ENCODE measurements at places on chromosomes 1 and 21.

DNA sequence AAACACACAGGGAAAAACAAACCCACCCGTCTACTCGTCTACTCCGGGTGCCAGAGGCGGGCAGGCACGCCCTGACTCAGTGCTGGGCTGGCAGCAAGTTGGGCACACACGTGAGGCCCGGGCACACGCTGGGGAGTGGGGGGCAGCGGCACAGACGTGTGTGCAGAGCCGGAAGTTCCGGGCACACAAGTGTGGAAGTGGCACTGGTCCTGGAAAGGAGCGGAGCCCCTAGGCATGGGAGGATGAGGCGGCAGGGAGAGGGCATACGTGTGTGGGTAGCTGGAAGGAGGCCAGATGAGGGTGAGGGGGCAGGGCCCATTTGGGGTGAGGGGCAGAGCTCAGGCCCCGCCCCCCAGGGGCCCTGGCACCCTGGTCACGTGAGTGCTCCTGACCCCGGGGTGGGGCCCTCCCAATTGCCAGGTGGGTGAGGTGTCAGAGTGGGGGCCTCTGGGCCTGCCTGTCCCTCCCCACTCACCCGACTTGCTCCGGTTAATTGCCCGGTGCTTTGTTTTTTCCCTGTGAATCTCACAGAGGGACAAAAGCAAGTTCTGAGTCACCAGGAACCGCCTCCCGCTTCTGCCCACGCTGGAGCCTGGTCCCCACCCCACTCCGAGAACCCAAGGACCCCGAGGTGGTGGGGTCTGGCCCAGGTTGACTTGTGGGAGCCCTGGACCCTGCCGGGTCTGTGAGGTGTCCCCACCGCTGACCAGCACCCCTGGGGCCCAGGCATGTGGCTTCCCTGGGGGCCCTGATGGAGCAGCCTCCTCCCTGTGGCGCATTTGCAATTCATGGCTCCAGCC, 104.8 kb upstream of the CASZ1 start:
- no peak overlapping the region for H3K4me3 ChIP-seq
- peaks cover 6% of the 10 kb centered on the region for H3K4me1 ChIP-seq
- no peak for DNase-seq

DNA sequence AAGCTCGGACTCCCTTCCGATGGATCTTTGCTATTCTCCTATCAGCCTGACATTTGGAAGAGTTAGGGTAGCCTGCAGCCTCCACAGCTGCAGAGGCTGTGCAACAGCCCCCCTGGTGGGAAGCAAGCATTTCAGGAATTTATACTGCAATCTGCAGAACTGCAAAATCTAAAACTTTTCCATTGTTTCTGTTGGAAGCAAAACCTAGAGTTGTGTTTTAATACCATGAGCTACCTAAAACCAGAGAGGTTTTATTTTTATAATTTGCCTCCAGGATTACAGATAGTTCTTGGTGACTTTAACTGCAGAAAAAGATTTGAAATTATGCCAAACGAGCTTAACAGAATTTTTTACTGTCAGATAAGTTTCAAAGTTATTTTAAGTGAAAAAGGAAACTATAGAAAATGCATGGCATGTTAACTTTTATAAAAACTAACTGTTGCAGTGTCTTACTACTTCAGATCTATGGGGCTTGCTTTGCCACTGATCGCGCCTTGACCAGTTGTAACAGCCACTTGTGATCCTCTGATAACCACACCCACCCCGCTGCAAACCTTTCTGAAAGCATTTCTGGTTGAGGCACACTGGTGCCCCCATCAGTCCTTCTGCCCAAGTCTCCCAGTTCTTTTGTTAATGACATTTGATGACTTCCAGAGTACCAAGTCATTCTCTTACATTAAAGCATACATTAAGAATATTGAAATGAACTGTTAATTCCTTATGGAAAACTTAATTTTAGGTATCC, 64.8 kb downstream of the PRDM2 start:
- peaks cover 3% of the 10 kb centered on the region for H3K36me3 ChIP-seq
- peaks cover 8% of the 10 kb centered on the region for H3K4me1 ChIP-seq
- no peak overlapping the region for H3K4me3 ChIP-seq
- DNase-seq, result peak; percentile 61
- H3K27me3 ChIP-seq, result no peaks in the 10 kb centered on the region
- H3K27ac ChIP-seq, result no peak overlapping the region

DNA sequence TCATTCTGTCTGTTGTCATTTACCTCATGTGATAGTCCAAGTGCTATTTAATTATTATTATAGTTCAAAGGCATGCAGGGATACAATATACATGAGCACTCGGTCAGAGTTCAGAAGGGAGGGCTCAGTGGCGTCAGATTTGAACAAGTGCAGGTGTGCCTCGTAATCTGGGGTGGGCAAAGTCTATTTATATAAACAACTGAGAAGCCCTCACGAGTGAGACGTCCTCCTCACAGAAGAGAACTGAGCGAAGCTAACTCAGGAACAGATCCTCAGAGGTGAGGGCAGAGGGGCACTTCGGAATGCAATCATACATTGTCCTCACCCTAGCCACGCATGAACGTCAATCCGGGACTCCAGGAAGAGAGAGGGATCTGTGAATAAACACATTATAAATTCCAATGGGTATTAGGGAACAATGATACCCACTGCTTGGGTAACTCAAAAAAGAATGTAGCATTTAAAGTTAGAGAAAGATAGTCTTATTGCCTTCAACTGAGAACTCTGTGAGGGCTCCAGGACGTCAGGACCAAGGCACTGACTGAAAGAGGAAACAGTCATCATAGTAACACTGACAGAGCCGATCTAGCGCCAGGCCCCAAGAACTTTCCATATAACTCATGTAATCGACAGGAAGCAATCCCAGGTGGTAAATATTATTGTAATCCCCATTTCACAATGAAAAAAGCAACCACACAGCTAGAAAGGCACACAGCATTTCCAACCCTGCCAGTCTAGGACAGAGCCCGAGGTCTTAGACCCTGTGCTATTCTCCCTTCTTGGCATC, 127.1 kb upstream of the B3GALT2 start:
- H3K36me3 ChIP-seq, result no peaks in the 10 kb centered on the region
- no peak overlapping the region for H3K27ac ChIP-seq
- no peak overlapping the region for H3K4me3 ChIP-seq
- no peaks in the 10 kb centered on the region for H3K4me1 ChIP-seq
- DNase-seq, result no peak

GRCh38 chr1:20080441-20081352, 10.7 kb downstream of the PLA2G5 start:
- no peaks in the 10 kb centered on the region for H3K4me1 ChIP-seq
- H3K36me3 ChIP-seq, result no peaks in the 10 kb centered on the region
- H3K27ac ChIP-seq, result no peak overlapping the region
- no peak overlapping the region for H3K4me3 ChIP-seq

DNA sequence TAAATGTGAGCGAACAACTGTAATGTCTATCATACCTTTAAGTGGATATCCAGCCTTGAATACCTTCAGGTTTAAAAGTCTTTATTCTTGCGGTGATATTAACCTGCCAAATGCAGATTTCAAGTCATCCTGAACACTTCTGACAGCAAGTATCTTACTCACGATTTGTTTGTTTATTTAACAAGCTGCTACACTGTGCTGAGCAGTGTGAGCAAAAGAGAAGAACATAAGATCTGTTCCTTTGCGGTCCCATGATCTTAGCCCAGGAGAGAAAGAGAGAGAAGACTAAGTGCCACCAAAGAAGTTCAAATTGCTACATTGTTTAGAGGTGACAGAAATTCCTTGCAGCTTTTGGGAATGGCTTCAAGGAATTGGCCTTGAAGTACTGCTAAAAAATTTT, 9.5 kb upstream of the IL24 start:
- no peak overlapping the region for H3K27ac ChIP-seq
- no peak overlapping the region for H3K4me3 ChIP-seq
- DNase-seq, result no peak
- no peaks in the 10 kb centered on the region for H3K36me3 ChIP-seq
- H3K27me3 ChIP-seq, result no peaks in the 10 kb centered on the region

DNA sequence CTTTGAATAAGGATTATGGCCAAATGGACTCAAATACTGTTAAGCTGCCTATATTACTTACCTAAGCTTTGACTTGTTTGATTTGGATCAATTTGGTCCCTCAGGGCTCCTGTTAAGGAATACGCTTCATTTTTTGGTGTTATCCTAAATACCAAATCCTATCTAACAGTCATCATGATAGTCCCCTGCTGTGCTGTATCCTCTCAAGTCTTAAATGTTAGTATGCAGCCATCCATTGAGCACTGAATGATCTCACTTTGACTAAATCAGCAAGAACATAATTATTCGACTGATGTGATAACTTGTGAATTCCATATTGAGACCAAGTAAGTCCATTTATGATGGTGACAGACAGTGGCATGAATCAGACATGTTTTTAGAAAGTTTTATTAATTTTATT, 53.1 kb upstream of the ATF3 start:
- no peaks in the 10 kb centered on the region for H3K36me3 ChIP-seq
- no peak overlapping the region for H3K4me3 ChIP-seq
- H3K27ac ChIP-seq, result no peak overlapping the region
- DNase-seq, result no peak

GRCh38 chr1:92188436-92189255, 29.1 kb upstream of the C1orf146 start:
- H3K4me3 ChIP-seq, result no peak overlapping the region
- H3K27me3 ChIP-seq, result no peaks in the 10 kb centered on the region
- no peaks in the 10 kb centered on the region for H3K36me3 ChIP-seq
- H3K4me1 ChIP-seq, result peaks cover 10% of the 10 kb centered on the region

DNA sequence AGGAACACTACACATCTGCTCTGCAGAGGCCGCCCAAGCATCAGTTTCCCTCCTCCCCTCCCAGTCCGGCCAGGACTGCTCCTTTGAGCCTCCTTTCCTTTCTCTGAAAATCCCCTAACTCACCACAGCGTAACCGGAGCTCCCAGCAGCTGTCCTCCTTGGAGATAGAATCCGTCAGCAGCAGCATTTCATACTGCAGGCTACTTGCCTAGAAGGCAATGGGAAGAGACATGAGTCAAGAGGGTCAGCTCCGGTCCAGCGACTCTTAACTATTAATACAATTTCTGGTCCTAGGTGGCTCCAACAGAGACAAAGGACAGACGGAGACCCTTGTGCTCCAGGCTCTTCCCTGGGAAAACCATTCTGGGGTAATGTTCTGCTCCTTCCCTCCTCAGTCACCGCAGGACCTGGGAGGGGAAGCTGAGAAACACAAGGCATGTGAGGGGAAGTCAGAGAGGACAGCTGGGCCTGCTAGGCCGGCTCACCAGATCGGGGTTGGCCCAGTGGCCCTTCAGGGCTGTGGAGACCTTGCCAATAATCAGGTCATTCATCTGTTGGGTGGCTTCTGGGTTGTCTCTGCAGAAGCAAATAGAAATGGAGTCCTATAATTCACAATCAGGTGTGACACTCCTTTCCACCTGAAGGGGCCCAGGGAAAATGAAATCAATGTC, 99.7 kb downstream of the UBR4 start:
- no peak overlapping the region for H3K4me3 ChIP-seq
- H3K36me3 ChIP-seq, result peaks cover 56% of the 10 kb centered on the region
- no peaks in the 10 kb centered on the region for H3K4me1 ChIP-seq
- DNase-seq, result no peak
- H3K27me3 ChIP-seq, result no peaks in the 10 kb centered on the region

- H3K27me3 ChIP-seq, result peaks cover 6% of the 10 kb centered on the region
- no peaks in the 10 kb centered on the region for H3K36me3 ChIP-seq
- no peak overlapping the region for H3K27ac ChIP-seq
- no peaks in the 10 kb centered on the region for H3K4me1 ChIP-seq
- no peak for DNase-seq
- no peak overlapping the region for H3K4me3 ChIP-seq
These were observed 93.8 kb downstream of the DMRTA2 start for GRCh38 chr1:50329332-50329932.

- H3K27me3 ChIP-seq, result no peaks in the 10 kb centered on the region
- H3K36me3 ChIP-seq, result peaks cover 47% of the 10 kb centered on the region
- peak overlapping the region; percentile 37 for H3K27ac ChIP-seq
- no peak for DNase-seq
These were observed 12.2 kb downstream of the THBS3 start for GRCh38 chr1:155195201-155196102.

DNA sequence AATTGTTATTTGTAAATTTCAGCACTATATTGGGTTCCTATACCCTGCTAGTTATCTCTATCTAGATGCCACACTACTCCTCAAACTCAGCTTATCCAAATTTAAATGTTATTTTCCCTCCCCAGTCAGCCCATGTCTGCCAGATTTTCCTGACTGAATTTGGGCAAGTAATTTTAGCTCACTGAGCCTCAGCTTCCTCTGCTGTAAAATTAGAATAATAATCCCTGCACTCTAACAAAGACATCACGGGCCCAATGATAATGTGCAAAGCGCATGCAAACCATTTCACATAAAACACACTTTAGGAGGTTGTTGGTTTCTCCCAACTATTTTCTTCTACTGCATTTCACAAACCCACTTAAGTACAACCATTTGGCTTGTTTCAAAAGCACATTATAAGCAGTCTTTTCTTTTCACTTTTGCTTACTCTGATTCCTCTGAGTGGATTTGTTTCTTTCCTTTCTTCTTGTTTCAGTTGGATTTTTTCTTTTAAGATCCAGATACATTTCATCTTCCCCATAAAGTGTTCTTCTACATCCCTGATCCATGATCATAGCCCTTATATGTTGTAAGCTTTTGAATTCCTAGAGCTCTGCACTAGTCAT, 152.8 kb upstream of the DPT start:
- 0 out of 2 replicates have a peak, but pooled peaks cover 2% of the 10 kb centered on the region for H3K36me3 ChIP-seq
- H3K4me1 ChIP-seq, result no peaks in the 10 kb centered on the region

GRCh38 chr1:175508320-175509110, 234.9 kb downstream of the TNR start:
- no peaks in the 10 kb centered on the region for H3K36me3 ChIP-seq
- no peak overlapping the region for H3K27ac ChIP-seq
- H3K4me3 ChIP-seq, result no peak overlapping the region
- no peak for DNase-seq
- no peaks in the 10 kb centered on the region for H3K27me3 ChIP-seq
- no peaks in the 10 kb centered on the region for H3K4me1 ChIP-seq

- H3K27me3 ChIP-seq, result no peaks in the 10 kb centered on the region
- no peaks in the 10 kb centered on the region for H3K4me1 ChIP-seq
- H3K36me3 ChIP-seq, result no peaks in the 10 kb centered on the region
- no peak overlapping the region for H3K4me3 ChIP-seq
These were observed 6.5 kb downstream of the ACTRT2 start for GRCh38 chr1:3027611-3028371.

DNA sequence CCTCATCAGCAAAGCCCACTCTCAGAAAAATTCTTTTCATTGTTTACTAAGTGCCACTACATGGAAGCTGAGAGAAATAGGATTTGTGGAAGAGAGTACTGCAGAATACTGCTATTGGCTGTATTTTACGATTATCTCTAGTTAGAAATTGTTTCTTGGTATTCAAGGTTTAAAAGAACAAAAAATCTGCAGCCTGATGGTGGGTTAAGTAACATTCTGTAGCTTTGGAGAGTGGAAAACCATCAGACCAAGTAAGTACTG, 27.3 kb downstream of the PTTG1IP start:
- H3K27ac ChIP-seq, result no peak overlapping the region
- no peaks in the 10 kb centered on the region for H3K27me3 ChIP-seq
- peaks cover 27% of the 10 kb centered on the region for H3K36me3 ChIP-seq
- H3K4me1 ChIP-seq, result 0 out of 2 replicates have a peak, but pooled peaks cover 2% of the 10 kb centered on the region
- no peak for DNase-seq

DNA sequence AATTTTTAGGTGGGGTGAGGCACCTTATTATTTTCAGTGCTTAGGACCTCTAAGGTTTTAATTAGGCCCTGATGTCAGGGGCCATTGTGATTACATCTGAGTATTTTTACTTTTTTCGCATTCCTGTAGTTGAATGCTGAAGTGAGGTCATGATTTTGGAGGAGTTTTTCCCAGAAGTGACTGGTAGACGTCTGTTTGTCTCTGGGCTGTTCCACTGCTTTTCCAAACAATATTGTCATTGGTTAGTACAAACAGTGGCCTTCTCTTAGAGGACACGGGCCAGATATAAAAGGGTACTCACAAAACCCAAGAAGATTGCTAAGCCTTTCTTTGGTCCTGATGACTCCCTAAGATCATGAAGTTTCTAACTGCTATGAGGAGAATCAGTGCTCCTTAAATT, 7.6 kb upstream of the RASAL2 start:
- H3K27ac ChIP-seq, result no peak overlapping the region
- no peak overlapping the region for H3K4me3 ChIP-seq
- no peaks in the 10 kb centered on the region for H3K4me1 ChIP-seq
- DNase-seq, result no peak

Data from H9 (cell line).